Stimulated activated CD4-positive, alpha-beta T cell treated with anti-CD3 and anti-CD28 coated beads, Interleukin-12 subunit alpha, Interleukin-12 subunit beta, amount 100 ng/mL, for 4 hours (primary cell): ENCODE measurements at places on chromosomes 1 and 21.

- no peak for DNase-seq
Measured at GRCh38 chr1:205061227-205061626, 18.2 kb downstream of the CNTN2 start.

DNA sequence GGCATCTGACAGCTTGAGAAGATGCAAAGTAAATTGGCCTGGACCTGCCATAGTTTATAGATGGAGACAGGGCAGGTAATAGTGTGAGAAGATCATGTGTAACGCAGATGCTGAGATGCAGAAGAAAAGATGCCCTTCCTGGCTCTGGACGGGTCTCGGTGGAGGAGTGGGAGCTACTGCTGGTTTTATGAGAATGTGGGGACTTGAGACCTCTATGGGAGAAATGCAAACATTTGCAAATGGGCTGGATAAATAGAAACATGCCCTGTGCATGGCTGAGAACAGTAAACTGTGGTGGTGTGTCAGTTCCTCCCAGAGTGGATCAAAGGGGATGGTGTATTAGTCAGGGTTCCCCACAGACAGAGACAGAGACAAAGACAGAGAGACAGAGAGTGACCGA, 21.9 kb downstream of the UBASH3A start:
- DNase-seq, result no peak

DNA sequence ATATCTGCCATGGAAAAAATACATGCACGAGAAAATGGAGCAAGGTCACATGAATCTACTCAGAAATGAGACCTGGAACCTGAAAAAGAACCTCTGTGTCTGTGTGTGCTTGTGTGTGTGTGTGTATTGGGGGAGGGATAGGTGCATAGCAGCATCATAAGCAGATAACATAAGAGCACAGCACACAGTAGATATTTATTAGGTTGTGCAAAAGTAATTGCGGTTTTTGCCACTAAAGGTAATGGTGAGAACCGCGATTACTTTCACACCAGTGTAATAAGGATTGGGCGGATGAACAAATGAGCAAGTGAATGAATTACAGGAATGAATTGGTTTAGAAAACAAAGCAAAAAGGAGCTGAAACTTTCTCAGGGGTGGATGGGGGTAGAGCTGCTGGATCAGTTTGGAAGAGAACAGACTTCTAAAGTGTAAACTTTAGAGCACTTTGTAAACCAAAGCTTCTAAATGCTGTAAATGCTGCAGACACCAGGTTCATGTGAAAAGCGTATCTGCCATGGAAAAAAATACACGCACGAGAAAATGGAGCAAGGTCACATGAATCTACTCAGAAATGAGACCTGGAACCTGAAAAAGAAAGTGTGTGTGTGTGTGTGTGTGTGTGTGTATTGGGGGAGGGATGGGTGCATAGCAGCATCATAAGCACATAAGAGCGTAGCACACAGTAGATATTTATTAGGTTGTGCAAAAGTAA, 156.9 kb downstream of the TOMM20 start:
- no peak for DNase-seq

DNA sequence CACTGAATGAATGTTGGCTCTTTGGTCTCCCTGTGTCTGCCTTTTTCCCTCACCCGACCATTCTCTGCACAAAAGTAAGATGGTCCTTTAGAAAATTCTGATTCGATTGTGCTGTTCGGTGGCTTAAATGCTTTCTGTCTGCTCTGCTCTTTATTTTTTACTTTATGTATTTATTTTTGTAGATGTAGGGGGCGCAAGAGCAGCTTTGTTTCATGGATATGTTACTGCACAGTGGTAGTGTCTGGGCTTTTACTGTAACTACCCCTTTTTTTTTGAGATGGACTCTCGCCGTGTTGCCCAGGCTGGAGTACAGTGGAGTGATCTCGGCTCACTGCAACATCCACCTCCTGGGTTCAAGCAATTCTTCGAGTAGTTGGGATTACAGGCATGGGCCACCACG, 15.7 kb downstream of the NLRP3 start:
- DNase-seq, result no peak

DNA sequence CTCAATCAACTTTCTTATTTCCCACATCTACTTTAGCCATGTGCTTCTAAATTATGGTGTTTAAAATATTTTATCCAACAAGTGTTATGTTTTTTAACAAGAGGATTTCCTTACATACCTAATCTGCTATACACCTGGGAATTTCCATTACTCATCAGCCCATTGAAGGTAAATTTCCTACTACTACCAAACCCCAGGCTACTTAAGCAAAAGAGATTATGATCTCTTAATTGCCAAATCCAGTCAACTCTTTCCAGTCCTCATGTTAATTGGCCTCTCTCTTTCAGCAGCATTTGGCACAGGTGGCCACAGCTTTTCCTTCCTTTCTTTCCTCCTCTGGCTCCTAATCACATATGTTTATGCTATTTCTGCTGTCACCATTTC, 5.1 kb upstream of the C1orf162 start:
- no peak for DNase-seq

DNA sequence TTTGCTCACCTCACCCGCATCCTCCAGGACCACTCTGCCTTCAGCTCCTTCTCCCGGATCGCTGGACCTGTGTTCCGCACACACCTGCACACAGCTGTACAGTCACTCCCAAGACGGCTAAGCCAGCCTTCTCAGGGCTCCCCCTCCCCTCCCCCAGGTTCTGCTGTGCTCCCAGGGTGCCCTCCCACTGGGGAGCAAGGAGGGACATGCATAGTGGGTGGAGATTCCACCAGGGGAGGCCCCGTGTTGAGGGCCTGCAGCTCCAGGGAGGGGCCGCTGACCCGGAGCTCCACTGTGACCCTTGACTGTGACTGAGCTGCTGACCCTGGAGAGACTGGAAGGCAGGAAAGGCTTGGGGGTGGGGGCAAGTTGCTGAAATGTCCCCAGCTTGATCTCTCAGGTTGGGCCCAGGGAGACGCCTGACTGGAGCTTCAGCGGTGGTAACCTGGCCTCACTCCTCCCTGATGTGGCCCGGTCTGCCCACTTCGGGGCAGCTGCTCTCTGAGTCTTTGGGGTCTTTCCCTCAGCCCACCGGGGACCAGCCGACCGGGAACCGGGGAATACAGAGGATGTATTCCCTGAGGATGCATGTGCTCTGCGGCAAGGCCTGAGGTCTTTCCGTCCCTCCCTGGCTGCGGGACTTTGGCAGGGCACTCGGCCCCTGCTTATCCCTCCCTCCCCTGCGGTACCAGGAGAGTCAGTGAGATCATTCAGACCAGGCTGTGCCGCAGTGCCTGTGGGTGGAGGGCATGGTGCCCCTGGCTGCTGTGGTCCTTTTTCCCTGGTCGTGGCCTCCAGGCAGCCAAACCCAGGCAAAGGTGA, 28.6 kb upstream of the PLCH2 start:
- no peak for DNase-seq

- no peak for DNase-seq
Measured at GRCh38 chr1:204464187-204464631, 30.4 kb downstream of the PIK3C2B start.

DNA sequence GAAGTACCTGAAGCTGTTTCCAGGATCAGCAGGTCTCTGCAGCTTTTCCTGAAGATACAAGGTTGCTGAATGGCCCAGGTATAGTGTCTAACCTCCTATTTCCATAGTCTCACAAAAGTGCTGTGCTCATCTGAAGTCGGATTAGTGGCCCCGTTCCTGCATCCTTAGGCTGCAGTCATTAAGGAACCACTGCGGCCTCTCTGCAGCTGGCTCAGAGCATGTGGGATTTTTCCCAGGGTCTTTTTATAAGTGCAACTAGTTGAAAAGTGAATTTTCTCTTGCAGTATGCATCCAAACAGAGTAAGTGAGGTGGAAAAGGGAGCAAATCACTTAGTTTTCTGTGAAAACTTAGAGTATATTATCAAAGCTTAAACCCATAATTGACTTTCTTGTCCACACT, 565.3 kb upstream of the NEGR1 start:
- no peak for DNase-seq

GRCh38 chr1:156841295-156841855, 17.5 kb downstream of the INSRR start:
- DNase-seq, result no peak

DNA sequence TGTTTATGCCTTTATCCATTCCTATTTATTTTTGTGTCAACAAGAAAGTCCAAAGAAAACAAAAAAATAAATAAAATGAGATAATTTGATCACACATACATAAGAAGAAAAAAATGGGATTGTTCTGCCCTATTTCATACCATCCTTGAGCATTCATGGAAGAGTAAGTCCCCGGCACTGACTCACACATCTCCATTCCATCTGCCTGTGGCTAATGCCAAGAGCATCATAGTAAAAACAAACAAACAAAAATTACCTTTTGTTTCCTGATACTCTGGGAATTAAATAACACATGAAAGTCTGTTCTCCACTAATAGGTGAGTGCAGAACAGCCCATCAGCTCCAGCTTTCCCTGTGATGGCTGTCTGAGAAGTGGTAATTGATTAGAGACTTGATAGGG, 48.1 kb upstream of the BACE2 start:
- no peak for DNase-seq

GRCh38 chr1:17780916-17781315, 25.8 kb downstream of the ACTL8 start:
- DNase-seq, result no peak

DNA sequence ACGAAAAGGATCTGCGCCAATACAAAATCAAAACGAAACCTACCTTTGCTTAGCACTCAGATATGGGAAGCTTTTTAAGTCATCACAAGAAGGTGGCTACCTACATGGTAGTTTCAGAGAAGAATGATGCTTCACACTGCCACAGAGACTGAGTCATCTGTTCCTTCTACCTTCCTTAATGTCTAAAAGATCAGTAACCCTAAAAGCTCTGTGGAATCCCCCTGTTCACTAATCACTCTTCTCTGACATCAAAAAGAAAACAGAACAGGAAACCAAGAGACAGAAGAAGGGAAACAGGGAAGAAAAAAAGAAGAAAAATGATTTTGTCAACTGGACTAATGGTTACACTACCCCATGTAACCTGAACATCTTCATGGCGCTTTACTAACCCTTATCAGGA, 177.2 kb downstream of the SMYD3 start:
- no peak for DNase-seq

DNA sequence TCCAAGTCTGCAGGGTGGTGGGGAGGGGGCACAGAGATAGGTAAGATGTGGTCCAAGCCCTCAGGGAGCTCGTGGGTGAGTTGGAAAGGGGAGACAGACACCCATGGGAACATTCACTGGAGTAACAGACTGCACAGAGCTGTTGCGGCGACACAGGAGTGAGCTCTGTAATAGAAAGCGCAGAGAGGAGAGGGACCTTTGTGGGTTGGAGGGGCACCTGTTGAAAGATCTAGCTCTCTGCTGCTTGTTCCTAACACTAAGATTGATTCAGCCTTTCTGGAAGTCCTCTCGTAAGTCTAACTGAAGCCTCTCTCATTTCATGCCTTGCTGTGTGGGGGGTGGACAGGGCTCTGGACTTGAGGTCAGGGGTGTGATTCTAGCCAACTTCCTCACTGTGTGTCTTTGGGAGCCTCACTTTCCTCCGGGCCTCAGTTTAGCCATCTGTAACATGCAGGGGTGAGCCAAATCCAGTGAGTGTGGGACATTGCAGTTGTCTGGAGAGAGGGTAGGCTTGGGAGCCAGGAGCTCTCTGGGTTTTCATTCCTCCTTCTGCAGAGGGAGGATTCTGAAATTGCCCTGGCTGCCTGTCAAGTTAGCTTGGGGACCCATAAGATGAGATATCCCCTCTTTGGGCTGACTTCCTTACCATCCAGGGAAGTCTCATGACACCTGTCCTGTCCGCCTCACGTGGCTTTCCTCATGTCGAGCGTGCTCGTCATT, 2.0 kb upstream of the ACOT11 start:
- DNase-seq, result no peak

GRCh38 chr1:170067253-170067819, 7.2 kb downstream of the KIFAP3 start:
- DNase-seq, result no peak

- DNase-seq, result no peak
Measured at GRCh38 chr1:168372861-168373371, 92.2 kb downstream of the TBX19 start.

GRCh38 chr1:150563340-150564038, 14.3 kb downstream of the ADAMTSL4 start:
- no peak for DNase-seq

- no peak for DNase-seq
Measured at GRCh38 chr1:240946926-240947325, 335.0 kb upstream of the GREM2 start.

- DNase-seq, result no peak
Measured at GRCh38 chr21:16312321-16312720, 582.5 kb downstream of the USP25 start.

- DNase-seq, result no peak
Measured at GRCh38 chr1:219415915-219416314, 197.0 kb downstream of the ZC3H11B start.

DNA sequence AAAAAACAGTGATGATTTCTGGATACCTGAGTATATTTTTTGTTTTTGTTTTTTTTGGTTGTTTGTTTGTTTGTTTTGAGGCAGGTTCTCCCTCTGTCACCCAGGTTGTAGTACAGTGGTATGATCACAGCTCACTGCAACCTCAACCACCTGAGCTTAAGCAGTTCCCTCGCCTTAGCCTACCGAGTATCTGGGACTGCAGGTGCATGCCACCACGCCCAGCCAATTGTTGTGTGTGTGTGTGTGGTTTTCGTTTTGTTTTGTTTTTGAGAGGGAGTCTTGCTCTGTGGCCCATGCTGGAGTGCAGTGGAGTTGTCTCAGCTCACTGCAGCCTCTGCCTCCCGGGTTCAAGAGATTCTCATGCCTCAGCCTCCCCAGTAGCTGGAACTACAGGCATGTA, 55.3 kb upstream of the RCC1 start:
- no peak for DNase-seq

DNA sequence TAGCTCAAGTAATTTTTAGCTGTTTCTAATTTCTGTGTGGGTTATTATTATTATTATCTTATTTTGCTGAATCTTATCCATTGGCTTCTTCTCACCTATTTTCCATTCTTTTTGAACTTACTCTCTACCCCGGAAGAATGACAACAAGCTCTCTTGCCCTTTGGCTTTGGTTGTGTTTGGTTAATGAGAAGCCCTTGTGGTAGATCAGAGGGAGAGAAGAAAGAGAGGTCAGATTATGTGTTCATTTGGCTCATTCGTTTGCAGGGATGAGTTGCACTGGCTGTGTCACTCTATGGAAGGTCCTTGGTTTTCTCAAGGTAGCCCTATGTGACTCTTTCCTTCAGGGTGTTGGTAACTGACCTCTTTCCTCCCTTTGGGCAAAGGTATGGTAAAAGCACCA, 391.9 kb downstream of the LMO4 start:
- DNase-seq, result no peak

- no peak for DNase-seq
Measured at GRCh38 chr1:41414716-41415306, 53.6 kb downstream of the FOXO6 start.

DNA sequence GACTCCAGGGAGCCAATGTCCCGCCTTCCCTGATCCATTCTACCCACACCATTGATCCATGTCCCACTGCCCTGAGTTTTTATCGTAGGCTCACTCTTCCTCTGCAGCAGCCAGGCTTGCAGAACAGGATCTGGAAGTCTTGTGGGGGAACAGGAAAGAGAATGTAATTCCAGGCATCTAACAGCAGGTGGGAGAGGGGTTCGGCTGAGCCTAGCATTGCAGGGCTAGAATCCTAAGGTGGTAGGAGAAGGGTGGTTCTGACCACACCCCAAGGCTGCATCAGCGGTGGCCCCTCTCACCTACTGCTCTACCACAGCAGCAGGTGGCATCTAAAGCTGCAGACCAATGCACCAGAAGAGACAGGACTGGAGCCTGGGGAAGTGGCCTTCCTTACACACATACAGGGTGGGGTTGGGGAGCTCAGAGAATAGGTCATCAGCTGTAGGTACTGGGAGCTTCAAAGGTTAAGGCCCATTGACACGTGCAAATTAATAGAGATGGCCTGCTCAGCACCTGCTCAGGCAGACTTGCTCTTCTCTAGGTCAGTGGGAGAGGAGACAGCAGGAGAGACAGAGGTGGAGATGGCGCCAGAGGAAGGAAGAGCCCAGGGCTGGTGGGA, 20.5 kb downstream of the KNCN start:
- no peak for DNase-seq
